Hematopoietic multipotent progenitor cell treated with erythropoietin and hydrocortisone succinate and interleukin-3 and kit ligand, for 6 days (in vitro differentiated cells): ENCODE measurements at places on chromosomes 5 and 9.

- no peak for DNase-seq
Observed at GRCh38 chr9:14843163-14843562, 67.1 kb downstream of the FREM1 start.

- DNase-seq = peak; percentile 92
Observed at GRCh38 chr9:68704814-68705530, at the start of gene PIP5K1B. PIP5K1B (plus strand) TSS chr9:68705240; CDS start chr9:68822615, 117,375 bp downstream.

DNA sequence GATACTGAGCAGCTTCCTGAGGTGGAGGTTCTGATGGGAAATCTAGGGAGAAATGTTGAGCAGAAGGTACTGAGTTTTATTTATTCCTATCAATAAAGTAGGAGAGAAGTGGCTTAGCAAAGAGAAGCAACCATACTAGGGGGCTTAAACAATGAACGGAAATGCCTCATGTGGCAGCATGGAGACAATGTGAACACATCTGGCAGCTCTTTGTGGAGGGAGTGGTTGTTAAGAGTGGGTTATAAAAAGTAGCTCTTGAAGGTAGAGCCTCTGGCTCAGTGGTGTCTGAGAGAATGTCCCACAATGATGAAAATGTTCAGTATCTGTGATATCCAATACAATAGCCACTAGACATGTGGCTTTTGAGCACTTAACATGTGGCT, 52.7 kb upstream of the EQTN start:
- no peak for DNase-seq

- DNase-seq = no peak
Observed at GRCh38 chr5:66322786-66323528, 178.9 kb downstream of the SREK1 start.

DNA sequence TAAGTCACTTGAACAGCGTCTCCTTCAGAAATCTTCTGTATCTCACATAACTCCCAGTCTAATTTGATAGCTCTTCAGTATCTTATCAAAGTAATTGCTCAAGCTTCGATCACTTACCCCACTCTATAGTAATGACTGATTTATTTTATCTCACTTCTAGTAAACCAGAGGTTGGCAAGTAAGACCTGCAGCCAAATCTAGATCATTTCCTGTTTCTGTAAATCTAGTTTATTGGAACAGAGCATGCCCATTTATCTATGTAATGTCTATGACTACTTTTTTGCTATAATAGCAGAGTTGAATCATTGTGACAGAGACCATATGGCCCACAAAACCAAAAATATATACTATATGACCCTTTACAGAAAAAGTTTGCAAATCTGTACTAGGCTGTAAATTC, 40.1 kb downstream of the TSSK1B start:
- DNase-seq = no peak

DNA sequence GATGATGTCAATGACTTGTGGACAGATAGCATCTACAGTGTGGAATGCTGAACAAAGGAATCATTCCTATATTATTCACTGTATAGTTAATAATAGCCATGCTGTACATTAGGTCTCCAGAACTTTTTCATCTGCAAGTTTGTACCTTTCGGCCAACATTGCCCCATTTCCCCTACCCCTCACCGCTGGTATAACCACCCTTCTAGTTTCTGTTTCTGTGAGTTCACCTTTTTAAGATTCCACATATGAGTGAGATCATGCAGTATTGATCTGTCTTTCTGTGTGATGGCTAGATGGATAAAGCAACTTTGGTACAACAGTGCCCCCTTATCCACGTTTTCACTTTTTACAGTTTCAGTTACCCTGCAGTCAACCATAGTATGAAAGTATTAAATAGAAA, 18.8 kb upstream of the ALDH1B1 start:
- no peak for DNase-seq

GRCh38 chr9:99437145-99437544, 215.1 kb downstream of the SEC61B start:
- DNase-seq = no peak

- DNase-seq = no peak
Observed at GRCh38 chr5:14179446-14179845, 36.3 kb downstream of the TRIO start.

DNA sequence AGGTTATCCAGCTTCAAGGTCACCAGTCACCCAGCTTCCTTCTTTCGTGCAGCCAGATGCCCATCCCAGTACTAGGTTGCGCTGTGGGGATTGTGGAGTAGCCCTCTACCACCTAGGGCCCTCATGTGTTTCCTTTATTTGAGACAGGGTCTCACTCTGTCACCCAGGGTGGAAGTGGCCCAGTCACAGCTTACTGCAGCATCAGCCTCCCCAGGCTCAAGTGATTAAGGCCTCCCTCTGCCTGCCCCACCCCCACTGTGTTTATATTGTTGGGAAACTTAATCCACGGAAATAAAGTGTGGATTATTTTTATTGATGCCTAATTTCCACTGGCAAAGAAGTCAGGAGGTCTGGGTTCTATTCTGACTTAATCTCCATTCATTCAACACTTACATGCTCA, 4.3 kb downstream of the IL17B start:
- DNase-seq = no peak

- DNase-seq = peak; percentile 9
Observed at GRCh38 chr5:161966564-161966963, 101.0 kb upstream of the GABRG2 start.

DNA sequence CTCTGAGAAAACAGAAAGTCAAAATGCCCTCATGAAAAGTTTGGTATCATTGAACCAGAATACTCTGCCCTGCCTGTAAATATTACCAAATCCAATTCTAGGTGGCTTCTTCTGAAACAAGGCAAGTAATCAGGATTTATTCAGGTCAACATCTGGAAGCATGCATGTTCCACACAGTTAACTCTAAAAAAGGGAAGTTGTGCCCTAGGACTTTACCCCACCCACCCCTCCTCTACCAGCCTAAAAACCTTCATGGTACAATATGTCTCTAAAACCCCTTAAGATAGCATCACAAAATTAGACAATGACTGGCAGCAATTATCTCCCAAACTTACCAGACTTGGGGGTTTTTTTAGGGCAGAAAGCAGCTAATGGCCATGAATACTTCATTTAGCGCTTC, 414.8 kb upstream of the SLC30A5 start:
- DNase-seq = peak; percentile 50

DNA sequence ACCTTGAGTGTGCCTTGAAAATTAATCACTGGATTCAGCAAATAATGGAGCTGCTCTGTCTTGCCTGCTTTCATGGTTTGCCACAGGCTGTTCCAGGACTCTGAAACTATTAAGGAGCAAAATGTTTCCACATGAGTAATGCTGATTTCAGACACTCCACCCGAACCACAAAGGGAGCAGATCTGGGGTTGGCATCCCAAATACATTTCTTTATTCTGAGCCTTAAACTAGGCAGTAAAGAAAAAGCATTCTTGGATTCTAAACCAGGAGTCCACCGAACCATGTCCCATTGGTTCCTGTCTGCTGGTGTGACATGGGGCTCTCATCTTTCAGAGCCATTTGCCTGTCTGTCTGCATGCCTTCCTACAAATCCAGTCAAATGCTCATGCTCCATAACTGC, 10.1 kb upstream of the C1QTNF3 start:
- DNase-seq = no peak

DNA sequence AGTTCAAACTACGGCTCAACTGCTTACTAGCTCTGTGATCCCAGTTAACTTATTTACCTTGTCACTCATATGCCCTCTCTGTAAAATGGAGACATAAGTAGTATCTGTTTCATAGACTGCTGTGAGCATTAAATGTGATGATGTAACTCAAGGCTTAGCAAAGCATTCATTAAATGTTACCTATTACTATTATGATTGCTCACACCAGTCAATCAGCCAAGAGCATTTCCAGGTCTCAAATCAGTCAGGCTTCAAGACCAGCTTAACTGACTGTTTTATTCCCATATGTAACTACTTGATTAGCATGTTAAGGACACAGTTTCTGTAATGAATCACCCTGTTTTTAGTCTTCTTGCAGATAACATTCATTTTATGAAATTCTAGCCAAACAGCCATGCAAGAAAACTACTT, 413.3 kb downstream of the MLLT3 start:
- DNase-seq = no peak

DNA sequence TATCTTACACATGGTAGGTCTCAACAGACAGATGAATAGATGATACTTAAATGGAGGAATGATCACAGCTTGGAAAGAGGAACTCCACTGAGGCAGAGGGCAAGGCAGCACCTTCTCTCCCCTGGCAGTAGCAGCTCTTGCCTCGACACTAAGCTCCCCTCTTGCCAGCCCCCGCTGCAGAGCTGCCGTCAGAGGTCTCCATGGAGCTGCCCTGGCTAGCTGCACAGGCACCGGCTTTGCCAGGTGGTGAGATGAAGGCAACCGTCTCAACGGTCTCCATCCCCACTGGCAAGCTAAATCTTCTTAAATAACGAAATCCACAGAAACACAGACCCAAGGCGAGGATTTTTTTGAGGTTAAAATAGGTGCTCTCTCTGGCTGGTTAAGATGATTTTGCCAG, 81.2 kb downstream of the CRB2 start:
- DNase-seq = no peak

- no peak for DNase-seq
Observed at GRCh38 chr9:129509533-129509928, 111.4 kb downstream of the C9orf50 start.

GRCh38 chr5:31847354-31847753, 208.4 kb downstream of the PDZD2 start:
- DNase-seq = no peak

DNA sequence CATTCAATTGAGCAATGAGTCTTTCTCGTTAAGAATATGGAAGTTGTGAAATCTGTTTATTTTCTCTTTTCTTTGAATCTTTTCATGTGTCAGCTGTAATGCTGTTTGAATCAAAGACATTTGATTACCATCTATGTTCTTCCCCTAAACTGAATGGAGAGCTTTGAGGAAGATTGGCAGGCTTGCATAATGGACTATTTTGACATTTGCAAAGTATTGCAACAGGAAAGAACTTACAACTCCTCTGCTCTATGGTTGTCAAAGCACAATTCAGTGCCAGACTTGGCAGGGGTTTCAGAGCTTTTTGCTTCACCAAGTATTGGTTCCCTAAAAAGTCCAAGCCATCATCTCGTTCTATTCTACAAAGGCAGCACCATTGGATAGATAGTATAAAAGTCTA, 549.0 kb upstream of the NUDT12 start:
- no peak for DNase-seq

- DNase-seq = peak; percentile 88
Observed at GRCh38 chr9:125038166-125038565, 97.3 kb upstream of the GOLGA1 start.

GRCh38 chr9:25964239-25964638, 286.0 kb upstream of the TUSC1 start:
- peak; percentile 81 for DNase-seq

GRCh38 chr5:172531704-172532026, 77.3 kb upstream of the SH3PXD2B start:
- DNase-seq = no peak

GRCh38 chr5:162466011-162466410, 398.4 kb downstream of the GABRG2 start:
- no peak for DNase-seq

DNA sequence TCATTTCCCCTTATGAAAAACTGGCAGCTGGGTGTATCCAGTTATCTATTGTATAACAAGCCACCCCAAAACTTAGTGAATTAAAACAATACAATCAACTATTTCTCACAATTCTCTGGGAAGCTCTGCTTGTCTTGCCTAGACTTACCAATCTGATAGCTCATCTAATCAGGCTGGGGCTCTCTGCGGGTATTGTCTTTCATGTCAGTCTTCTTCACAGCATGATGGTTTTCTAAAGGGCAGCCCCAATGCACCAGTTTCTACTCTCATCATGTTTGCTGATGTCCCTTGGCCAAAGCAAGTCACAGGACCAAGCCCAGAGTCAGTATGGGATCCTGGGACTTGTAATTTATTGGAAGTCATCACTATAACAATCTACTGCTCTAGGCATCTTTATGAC, 433.5 kb downstream of the KIAA0825 start:
- no peak for DNase-seq

DNA sequence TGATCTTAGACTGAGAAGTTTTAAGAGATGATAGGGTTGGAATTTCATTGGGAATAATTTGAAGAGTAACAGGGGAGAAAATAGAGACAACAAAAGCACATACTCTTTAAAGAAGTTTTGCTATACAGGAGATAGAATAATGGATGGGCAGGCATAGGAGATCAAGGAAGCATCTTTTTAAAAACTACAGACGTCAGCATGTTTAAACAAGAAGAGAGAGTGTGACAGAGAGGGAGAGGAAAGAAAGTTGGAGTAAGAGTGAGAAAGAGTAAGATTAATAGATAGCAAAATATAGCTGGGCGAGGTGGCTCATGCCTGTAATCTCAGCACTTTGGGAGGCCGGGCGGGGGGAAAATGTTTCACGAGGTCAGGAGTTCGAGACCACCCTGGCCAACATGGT, 5.3 kb upstream of the LVRN start:
- no peak for DNase-seq

- DNase-seq = no peak
Observed at GRCh38 chr5:84113246-84114105, 271.2 kb downstream of the EDIL3 start.

DNA sequence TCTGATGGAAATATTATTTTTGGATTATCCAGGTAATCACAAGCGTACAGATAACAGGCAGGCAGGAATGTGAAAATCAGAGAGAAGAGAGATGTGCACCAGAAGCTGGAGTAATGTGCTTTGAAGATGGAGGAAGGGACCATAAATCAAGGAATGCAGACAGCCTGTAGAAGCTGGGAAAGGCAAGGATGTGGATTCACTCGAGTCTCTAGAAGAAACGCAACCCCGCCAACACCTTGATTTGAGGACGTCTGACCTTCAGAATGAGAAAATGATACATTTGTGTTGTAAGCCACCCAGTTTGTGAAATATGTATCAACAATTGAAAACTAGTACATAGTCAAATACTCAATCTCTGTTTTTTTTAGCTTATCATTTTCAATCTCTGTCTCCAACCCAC, 207.6 kb upstream of the MPDZ start:
- DNase-seq = no peak

- DNase-seq = peak; percentile 34
Observed at GRCh38 chr9:124733964-124734740, 37.0 kb downstream of the NR6A1 start.

DNA sequence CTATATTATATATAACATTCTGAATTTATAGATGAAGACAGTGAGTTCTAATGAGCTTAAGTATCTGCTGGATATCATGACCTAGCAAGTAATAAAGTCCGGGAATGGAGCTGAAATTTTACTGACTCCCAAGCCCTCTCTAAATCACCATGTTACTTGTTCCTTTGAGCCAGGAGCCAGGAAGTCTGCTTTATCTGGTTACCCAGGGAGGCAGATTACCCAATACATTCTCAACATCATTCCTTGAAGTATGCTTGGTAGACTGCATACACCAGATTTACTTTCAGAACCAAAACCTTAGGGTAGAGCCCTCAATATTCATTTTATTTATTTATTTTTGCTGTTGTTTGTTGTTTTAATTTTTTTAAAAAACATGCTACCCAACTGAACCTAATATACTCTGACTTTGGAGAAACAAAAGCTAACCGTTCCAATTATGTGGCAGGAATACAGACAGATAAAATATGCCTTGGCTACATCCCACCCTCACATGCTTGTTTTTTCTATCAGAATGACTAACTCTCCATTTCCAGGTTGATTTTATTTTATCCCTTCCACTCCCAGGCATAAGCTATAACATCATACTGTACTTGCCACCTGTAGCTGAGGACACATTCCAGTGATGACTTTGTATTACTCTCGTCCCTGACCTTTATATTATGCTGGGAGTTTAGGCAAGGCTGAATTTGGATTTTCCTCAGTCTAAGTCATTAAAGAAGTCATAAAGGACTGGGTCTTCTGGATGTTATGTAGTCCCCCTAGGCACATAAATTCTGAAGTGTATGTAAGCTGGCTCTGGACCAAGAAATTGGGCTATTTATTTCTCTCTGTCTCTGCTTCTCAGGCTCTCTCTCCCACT, 82.0 kb downstream of the YIPF5 start:
- DNase-seq = no peak

GRCh38 chr9:27747450-27747849, 174.2 kb upstream of the C9orf72 start:
- DNase-seq = no peak
